ENCODE measurements at places on chromosomes 16 and 17.

- DNase-seq = no peak
These were observed 489.3 kb upstream of the SOX9 start for GRCh38 chr17:71631483-71631882.

GRCh38 chr16:28975158-28975599, 601 bp downstream of the SPNS1 start:
- no peak for DNase-seq

DNA sequence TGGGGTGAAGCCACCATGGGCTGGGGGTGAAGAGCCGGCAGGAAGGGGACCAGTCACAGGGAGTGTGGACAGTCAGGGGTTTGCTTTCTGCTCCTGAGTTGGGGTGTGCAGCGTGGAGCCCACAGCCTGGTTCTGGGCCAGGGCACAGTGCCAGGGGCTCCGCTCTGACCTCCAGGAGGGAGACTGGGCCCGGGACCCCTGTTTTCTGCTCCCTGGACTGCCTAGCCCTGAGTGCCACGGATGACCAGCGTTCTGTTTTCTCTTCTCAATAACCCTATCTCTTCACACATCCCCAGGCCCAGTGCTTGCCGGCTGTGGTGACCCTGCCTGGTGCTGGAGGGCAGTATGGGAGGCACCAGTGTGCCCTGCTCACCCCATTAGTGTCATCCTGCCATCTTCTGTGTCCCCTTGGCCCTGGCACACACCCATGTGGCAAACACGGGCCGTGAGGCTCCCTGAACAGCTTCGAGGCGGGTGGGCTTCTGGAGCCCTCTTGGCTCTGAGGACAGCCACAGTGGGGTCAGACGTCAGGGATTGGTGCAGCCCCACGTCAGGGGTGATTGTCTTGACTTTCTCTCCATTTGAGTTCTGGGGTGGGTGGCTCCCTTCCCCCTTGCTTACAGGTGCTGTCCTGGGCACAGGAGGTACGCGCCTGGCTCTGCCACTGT, 1.1 kb downstream of the CEMP1 start:
- DNase-seq = no peak

DNA sequence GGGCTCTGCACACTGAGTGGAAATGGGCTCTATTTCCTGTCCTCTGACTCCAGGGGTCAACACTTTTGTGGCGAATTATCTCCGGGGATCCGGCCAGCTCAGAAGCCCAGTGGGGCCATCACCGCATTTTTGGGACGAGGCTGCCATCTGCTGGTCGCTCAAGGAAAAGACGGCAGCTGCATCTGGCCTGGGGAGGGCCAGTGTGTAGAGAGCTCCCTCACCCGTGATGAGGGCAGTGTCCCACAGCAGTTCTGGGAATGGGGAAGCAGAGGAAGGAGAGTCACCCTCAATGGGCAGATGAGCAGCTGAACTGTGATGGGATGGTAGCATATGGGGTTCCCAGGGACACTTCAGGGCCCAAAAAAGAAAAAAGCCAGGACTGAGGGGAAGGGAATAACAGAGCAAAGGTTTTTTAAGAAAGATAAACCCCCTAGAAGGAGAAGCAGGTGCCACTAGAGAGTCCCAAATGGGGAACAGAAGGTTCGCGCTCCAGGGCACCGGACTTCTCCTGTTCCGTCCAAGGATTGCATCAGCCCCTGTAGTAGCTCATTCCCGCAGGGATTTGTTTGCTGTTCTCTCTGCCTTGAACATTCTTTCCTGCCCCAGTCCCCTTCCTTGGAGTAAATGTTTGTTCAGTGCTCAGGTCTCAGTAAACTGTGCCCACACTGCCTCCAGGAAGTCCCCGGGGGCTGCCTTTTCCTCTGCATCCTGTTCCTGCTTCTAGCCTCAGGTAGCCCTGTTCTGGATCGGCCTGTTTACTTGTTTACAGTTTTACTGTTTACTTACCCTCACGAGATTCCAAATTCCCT, 9.3 kb upstream of the ABCC12 start:
- DNase-seq = peak; percentile 64

DNA sequence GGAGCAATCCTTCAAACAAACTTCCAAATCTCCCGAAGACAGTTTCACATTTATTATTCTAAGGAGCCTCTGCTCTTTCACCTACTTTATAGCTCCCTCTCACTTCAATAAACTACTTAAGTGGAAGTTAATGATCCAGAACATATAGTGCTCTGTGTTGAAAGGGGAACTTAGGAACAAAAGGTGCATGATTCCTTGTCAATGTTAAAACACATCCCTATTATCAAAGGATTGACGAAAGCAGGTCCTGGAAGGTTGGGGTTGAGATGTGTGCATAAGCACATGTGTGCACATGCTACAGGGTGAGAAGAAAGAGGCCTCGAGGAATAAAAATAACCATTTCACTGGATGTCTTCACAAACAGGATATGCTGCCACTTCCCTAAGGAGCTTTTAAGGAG, 170.3 kb downstream of the SLC39A11 start:
- DNase-seq = no peak

- DNase-seq = no peak
These were observed 186.0 kb upstream of the RPL38 start for GRCh38 chr17:74017466-74017865.

- DNase-seq = no peak
These were observed 301.1 kb downstream of the IRF8 start for GRCh38 chr16:86199871-86200695.

DNA sequence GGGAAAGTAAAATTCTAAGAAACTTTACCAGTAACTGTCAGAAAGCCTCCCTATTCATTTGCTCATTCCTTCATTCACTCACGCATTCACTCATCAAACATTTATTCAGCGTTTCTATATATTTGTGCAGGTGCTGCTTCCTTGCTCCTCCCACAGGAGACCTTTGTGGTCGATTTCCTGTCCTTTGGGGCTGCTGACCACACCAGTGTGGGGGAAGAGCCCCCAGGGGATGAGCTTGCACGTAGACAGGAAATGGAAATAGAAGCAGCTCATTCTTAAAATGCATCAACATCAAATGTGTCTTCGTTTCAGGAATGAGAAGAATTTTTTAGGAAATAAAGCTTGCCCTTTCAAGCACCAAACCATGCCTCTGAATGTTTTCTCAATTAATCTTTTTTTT, 9.6 kb downstream of the PIK3R6 start:
- no peak for DNase-seq

GRCh38 chr16:10846213-10846998, 27.8 kb upstream of the TVP23A start:
- DNase-seq = no peak

DNA sequence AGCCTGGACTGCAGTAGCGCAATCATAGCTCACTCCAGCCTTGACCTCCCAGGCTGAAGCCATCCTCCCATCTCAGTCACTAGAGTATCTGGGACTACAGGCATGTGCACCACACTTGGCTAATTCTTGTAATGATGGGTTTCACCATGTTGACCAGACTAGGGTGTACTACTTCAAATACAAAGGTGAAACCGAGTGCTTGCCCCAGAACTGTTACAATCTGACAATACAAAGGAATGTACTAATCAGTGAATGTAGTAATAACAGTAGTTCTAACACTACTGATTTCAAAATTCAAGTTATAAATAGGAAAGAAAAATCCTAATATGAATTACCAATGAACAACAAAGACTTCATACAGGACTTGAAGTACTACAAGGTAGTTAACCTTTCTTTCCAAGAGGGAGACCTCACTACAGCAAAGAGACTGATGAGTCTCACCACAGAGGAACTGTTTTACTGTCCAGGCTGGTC, 24.4 kb downstream of the CRK start:
- no peak for DNase-seq

DNA sequence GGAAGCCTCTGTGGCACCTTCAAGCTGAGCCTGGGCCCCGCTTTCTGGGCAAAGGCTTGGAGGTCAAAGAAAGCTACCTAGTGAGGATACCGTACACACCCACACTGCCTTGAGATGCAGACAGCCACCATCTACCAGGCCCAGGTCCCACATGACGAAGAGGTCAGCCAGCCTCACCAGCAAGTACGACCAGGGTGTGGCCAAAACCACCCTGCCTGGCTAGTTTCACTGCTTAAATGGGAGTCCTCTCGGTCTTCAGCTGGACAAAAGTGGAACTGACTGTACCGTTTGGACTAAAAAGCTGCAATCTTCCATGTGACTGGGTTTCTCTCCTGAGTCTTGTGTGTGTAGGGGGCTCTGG, 21.6 kb downstream of the VASN start:
- DNase-seq = no peak

- DNase-seq = no peak
These were observed 19.0 kb upstream of the ITPRIPL2 start for GRCh38 chr16:19094542-19095365.

GRCh38 chr16:68265078-68265920, 973 bp downstream of the SLC7A6 start:
- no peak for DNase-seq

DNA sequence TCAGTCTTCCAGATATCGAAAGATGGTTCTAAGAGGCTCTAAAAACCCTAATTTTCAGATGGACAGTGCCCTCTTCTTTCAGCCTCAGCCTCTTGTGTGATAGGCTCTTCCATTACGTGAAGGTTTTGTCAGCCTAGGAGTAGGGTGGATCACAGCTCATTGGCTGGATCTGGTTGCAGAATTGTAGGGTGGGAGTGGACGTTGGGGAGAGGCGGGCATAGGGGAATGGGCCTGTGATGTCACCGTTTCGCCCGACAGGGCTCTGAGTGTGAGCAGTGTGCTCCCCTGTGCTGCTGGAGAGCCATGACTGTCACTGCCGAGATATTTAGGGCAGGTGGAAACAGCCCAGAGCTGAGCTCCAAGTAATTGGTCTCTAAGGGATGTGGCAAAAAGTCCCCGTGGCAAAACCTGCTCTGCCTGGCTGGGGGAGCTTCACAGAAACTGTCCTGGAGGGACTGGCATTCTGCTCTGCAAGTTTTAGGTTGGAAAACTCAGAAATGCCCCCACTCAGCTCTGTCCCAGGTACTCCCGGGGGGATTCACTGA, 6.2 kb upstream of the WFIKKN1 start:
- DNase-seq = no peak

GRCh38 chr17:20281860-20282259, 185.5 kb downstream of the LGALS9B start:
- DNase-seq = no peak

GRCh38 chr16:10878328-10878643, 1.3 kb downstream of the CIITA start:
- DNase-seq = no peak

GRCh38 chr17:61394630-61395408, 4.8 kb upstream of the TBX2 start:
- no peak for DNase-seq

DNA sequence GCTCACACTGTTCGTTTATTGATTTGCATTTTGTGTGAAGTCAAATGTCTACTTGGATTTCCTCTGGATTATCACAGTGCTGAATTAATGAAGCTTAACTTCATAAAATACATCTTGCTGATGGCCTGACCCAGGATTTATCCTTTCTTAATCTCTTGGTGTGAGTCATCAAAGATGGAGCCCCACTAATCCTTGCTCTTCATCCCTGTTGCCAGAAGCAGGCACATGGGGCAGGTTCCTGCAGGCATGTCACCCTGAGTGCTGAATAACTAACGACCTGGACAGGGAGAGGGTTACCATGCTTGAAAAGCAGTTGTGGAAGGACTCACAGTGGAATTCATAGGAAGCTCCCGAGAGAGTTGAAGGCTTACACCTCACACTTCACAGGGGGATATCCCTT, 56.0 kb upstream of the FA2H start:
- no peak for DNase-seq

All from GM12891 (cell line).